ENCODE measurements at places on chromosomes 4 and X.

GRCh38 chr4:37157476-37158167 lies 86.9 kb upstream of the NWD2 start:
- DNase-seq: no peak

DNA sequence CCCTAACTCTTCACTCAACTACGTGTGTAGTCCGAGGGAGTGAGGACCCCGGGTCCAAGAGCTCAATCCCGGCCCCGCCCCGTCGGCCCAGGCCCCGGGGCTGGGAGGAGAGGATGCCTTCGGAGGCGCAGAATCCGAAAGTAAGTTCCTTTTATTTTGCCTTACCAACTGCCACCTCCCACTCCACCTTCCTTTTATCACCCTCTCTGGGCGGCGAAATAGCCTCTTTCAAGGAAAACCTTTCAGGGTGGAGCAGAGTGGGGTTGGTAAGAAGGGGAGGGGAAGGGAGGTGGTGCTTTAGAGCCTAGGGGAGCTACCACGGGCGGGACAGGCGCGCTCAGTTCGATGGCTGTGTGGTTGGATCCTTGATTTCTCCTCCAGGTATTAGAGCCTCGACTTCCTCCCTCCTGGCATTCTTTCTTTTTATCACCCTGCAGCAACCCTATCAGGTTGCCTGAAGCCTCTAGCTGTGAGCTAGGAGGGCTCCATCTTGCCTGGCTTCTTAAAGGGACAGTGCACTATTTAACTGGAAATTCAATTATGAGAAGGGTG lies 191.2 kb downstream of the RRAGB start:
- DNase-seq: no peak

GRCh38 chrX:136203951-136204350 lies 47.2 kb downstream of the MAP7D3 start:
- no peak for DNase-seq

DNA sequence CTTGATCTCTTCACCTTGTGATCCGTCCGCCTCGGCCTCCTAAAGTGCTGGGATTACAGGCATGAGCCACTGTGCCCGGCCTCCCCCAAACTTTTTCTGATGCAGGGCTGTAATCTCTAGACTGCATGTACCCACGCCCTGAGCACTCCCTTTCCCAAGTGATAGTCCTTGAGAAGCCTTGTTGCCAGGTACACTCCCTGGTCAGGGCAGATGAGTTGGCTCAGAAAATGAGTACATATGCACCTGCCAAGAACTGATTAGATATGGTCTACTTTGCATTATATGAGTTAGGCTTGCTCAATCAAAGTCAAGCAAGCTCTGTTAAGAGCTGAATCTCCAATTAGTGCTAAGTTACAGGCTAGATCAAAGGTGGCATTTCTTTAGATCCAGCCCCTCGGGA lies 20.3 kb downstream of the APOO start:
- no peak for DNase-seq

DNA sequence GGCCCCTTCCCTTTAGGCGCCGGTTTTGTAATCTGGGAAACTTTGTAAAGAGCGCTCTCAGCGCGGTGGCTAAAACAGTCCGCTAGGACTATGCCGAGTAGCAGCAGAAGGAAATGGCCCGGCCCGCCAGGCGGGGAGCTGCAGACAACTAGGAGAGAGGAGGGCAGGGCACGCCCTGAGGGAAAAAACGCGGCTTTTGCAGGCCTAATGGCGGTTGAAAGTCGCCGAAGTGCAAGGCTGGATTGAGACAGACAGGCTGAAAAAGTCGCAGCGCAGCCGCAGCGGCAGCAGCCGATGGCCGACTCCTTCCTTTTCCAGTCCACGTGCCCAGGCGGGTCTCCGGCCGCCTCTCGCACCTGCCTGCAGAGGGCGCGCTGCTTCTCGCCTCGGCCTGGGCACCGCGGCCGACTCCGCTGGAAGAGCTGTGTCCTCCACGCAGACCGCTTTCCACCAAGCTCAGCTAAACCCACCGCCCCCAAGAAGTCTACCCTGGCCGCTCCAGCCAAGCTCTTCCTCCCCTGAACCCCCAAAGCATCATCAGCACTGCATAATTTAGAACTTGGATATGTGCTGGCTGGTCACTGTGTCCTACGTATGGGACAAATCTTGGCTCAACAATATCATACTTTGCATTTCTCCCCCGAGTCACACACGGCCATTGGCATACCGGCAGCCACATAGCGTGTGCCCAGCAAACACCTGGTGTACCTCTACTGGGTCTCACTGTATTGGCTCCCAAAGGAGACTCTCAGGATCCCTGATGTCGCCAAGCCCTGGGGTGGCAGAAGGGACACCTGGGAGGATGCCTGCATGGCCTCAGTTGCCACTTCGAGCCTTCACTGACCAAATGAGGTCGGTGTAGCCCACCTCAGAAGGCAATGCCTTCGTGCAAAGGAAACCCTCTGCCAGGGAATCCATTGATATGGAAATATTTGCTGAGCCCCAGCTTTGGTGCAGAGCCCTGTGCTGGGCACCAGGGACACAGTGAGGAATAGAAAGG lies 14.5 kb downstream of the SLC25A5 start:
- peak; percentile 75 for DNase-seq

GRCh38 chr4:149164282-149164681 lies 651.4 kb downstream of the IQCM start:
- DNase-seq: no peak

DNA sequence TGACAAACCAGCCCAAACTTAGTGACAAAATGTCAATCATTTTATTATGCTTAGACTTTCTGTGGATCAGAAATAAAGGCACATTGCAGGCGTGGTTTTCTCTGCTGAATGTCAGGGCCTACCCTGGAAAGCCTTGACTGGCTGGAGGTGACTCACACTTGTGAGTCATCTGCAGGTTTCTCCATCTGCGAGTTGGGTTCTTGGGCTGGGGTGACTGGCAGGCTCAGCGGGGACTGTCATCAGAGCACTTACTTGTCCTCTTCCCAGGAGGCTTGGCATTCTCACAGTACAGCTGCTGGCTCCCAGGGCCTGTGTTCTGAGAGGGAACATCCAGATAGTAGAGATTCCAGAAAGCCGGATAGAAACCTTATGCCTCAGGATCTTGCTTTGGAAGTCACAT lies 153.8 kb upstream of the AGA start:
- peak; percentile 12 for DNase-seq

DNA sequence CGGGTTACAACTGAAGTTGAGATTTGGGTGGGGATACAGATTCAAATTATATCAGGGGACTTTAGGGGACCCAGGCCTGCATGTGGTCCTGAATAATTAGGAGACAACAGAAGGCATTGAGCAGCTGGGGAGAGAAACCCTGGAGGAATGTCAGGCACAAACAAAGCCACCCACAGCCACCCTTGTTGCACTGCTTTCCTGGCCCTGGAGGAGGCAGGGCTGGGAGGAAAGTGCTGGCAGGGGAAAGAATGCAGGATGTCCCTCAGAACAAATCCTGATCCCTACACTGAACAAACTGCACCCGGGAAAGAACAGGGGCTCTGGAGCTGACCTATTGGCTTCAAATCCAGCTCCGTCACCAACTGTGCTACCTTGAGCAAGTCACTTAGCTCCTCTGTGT lies 214.1 kb upstream of the ATP6AP2 start:
- no peak for DNase-seq

All from CD4-positive, alpha-beta T cell treated with Interleukin-17A for 4 hours (primary cell).